KBM-7 (cell line): ENCODE measurements at places on chromosomes 12 and 14.

DNA sequence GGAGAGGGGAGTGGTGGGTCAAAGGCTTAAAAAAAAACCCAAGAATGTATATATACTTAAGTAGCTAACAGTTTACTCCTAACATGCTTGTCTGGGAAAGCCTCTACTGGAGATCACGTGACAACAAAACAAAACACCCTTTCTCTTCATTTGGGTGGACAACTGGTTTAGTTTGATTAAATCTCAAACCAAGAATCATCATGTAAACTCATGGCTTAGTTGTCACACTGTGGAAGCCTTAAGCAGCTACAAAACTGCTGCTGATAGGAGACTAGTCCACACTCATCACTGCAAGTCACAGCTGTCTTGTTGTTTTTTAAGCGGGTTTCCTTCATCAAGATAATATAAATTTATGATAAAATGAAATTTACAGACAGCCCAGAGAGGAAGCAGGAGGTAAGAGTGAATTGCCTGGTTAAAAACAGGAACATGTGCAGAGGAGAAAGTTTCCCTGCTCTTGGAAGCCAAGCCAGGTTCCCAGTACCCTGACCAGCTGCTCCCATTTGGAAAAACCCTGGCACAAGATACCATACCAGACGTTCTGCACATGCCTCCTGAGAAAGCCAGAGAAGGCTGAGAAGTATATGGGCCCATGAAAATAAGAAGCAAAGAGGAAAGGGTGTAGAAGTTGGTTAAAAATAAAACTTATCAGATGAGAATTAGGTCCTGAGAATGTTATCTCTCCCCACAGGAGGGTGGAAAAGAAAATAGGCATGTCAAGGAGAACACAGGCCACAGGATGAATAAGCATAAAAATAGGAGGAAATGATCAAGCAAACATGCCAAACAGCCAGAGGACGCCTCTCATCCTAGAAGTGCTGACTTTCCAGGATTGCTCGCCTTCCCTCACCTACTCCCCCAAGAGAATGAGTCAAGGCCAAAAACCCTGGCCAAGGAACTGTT, 34.0 kb downstream of the EGLN3 start:
- peak; percentile 29 for DNase-seq

DNA sequence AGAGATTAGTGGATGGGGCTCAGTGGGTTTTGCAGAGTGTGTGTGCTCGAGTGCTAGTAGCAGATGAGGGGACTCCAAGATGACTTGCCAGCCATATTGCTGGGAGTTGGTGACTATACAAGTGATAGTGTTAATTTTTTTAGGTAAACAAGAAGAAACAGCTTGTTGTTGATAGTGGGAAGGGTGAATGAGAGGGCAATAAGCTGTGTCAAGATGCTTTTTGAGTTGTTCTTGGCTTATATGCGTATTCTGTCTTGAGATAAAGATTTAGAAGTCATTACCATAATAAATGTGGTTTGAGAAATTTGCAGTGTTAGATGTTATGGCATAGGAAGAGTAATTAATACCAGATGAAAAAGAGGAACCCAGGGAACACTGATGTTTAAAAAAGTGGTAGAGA, 75.3 kb downstream of the RCOR1 start:
- no peak for DNase-seq

DNA sequence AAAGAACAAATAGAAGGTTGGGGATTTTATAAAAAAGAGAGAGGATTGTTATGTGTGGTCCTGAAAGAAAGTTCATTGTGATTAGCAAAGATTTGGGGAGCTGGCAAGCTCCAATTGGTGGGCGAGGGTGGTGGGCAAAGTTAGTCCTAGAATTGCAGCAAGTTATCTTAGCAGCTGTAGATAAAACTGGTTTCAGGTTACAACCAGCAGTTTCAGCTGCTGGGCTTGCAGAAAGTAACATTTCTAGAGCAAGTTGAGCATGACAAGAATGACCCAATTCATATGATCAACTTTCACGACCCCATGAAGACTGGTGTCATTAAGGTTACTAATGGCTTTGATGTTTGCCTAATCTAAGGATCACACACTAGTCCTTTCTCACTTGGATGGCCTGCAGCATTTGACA, 177.9 kb upstream of the NUDT4 start:
- DNase-seq, result no peak

GRCh38 chr14:90620568-90621077, 195.6 kb downstream of the TTC7B start:
- DNase-seq, result no peak

- DNase-seq, result peak; percentile 56
Measured at GRCh38 chr12:123388177-123388950, 4.4 kb downstream of the KMT5A start.

DNA sequence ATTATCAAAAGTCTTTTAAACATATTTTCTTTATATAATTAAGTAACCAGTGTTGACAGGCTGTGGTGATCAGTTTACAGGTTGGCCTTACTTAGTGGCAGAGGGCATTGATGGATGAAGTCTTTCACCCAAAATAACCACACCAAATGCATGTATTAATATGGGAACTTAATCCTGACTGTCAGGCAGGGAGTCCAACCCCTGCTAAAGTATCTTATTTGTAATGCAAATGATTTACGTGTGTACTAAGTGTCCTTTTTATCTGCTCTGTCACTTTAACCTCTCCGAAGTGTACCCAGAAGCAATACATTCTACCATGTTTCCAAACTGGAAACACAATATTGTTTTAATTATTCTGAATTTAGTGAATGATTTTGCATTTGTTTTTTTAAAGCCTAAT, 1.4 kb downstream of the MYBPC1 start:
- DNase-seq, result no peak

DNA sequence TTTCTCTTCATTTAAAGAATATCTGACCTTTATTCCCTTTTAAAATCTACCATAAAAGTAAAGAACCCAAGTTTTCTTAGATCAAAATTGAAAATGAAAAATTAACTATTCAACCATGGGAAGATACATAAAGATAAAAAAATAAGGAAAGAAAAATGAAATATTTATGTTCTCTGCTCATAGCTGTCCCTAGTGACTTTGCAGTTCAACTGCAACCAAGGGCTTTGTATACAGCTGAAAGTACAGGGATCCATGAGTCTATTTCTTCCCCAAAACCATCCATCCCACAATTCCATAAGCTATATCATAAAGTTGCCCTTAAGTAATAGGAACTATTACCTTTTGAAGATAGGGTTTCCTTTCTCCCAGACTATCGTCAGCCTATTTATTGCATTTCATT, 113.1 kb downstream of the ITPR2 start:
- no peak for DNase-seq

GRCh38 chr14:64756712-64757111, 52.5 kb downstream of the PLEKHG3 start:
- DNase-seq, result no peak

DNA sequence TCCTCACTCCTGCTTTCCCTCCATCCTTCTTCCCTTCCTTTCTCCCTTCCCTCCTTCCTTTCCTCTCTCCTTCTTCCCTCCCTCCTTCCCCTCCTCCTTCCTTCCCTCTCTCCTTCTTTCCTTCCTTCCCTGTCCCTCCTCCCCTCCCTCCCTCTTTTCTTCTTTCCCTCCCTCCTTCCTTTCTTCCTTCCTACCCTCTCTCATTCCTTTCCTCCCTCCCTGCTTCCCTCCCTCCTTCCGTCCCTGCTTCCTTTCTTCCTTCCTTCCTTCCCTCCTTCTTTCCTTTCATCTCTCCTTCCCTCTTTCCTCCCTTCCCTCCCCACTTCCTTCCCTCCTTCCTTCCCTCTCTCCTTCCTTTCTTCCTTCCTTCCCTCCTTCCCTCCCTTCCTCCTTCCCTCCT, 39.0 kb downstream of the NOS1 start:
- DNase-seq, result no peak

- DNase-seq, result peak; percentile 32
Measured at GRCh38 chr14:89240414-89240813, 176.6 kb downstream of the FOXN3 start.

DNA sequence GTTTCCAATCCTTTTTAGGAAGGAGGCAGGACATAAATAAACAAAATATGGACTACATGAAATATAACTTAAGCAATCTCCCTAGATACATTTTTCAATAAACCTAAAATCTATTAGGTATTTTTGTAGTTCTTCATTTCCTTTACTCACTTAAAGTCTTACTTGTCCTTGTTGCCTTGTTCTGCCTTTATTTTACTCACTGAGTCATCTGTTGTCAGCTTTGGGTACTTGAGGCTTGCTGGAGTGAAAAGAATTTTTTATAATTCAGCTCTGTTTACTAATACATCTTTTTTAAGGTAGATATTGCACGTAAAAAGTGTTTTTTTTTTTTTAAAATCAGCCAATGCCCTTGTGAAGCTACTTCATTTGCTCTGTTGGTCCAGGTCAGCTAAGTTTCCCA, 216.2 kb downstream of the PELI2 start:
- no peak for DNase-seq

GRCh38 chr12:77231501-77231918, 166.1 kb upstream of the E2F7 start:
- DNase-seq, result peak; percentile 71

- no peak for DNase-seq
Measured at GRCh38 chr14:64095620-64096019, 198.6 kb downstream of the ESR2 start.

- DNase-seq, result no peak
Measured at GRCh38 chr12:45351921-45352670, 136.2 kb downstream of the ANO6 start.

GRCh38 chr12:34400986-34401658, 378.8 kb downstream of the ALG10 start:
- DNase-seq, result no peak

DNA sequence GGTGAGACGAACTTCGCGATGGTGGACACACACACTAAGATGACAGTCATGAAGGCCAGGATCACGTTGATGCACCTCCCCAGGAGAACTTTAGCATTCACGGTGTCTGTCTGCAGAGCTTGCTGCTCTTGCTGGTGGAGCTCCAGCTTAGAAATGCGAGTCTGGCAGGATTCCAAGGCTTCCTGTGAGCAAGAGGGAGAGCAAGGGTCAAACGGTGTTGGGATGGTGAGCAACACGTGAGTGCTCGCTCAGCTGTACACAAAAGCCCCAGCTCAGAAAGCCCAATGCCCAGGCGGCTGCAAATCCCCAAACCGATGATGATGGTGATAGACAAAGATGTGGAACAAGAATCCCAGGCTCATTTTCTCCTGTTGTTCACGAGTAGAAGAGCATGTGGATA, 78.8 kb downstream of the TMCC3 start:
- DNase-seq, result peak; percentile 18

GRCh38 chr12:31323391-31324115, 2.4 kb downstream of the SINHCAF start:
- DNase-seq, result peak; percentile 72

DNA sequence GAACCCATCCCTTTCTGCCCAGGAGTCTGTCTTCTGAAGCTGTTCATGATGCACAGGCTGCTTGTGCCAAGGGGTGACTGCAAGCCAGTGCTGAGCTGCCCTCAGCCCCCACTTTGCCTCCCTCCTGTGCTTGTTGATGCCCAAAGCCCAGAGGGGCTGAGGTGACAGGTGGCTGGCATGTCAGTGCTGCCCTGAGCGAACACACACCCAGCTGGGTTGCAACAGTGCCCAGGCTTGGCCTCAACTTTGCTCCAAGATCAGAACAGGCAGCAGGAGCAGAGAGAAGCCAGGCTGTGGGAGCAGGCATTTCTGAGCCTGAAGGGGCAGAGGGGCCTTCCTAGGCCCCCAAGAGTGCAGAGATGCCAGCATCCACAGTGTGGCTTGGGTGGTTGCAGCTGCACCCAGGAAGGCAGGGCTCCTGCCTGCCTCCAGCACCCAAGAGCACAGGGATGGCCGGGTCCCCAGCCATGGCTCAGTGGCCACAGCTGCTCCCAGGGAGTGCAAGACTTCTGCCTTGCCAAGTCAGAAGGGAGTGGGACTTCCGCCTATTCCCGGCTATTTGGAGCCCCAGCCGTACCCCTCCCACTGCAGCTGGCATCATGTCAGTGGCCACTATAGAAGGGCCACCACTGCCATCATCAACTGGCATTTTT, 83.1 kb downstream of the SLC16A7 start:
- DNase-seq, result no peak

- DNase-seq, result no peak
Measured at GRCh38 chr14:104874110-104874531, 9.1 kb downstream of the CEP170B start.
